Panc1 (cell line): ENCODE measurements at places on chromosomes 2 and 18.

- DNase-seq, result no peak
- peaks cover 3% of the 10 kb centered on the region; the same call in 1 of the 2 replicates for H3K36me3 ChIP-seq
- H3K4me3 ChIP-seq, result no peak overlapping the region
- H3K27me3 ChIP-seq, result no peaks in the 10 kb centered on the region
- no peak overlapping the region for H3K27ac ChIP-seq
- H3K4me1 ChIP-seq, result no peaks in the 10 kb centered on the region
Observed at GRCh38 chr2:25808006-25808383, 70.3 kb downstream of the ASXL2 start.

GRCh38 chr2:16014041-16014787, 73.9 kb downstream of the MYCN start:
- no peak overlapping the region for H3K27ac ChIP-seq
- H3K4me1 ChIP-seq, result no peaks in the 10 kb centered on the region
- H3K4me3 ChIP-seq, result no peak overlapping the region
- peaks cover 7% of the 10 kb centered on the region; the same call in 1 of the 2 replicates for H3K27me3 ChIP-seq

- no peak overlapping the region for H3K4me3 ChIP-seq
- DNase-seq, result no peak
- H3K27me3 ChIP-seq, result no peaks in the 10 kb centered on the region
- no peaks in the 10 kb centered on the region for H3K4me1 ChIP-seq
- H3K27ac ChIP-seq, result no peak overlapping the region
- H3K36me3 ChIP-seq, result no peaks in the 10 kb centered on the region
Observed at GRCh38 chr2:239288951-239289511, 111.8 kb downstream of the HDAC4 start.

DNA sequence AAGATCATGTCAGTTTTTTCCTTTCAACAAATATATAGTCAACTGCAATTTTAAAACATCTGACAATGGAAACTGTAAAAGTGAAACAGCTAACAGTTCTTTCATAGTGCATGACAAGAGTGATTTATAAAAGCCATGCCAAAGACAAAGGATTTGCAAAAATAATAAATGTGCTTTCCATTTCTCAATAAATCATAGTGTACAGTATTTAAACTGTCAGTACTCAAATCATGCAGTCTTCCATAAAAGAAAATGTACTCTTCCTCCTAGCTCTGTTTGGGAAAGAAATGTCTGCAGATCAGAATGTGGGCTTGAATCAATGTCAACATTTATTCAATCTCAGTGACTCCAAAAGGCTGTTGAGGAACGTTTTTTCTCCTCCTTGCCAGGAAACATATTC, 131.7 kb upstream of the PDE1A start:
- H3K27me3 ChIP-seq, result no peaks in the 10 kb centered on the region
- no peaks in the 10 kb centered on the region; the same call in 1 of the 2 replicates for H3K36me3 ChIP-seq
- DNase-seq, result no peak
- H3K4me3 ChIP-seq, result no peak overlapping the region

GRCh38 chr2:172927641-172928357, 147.8 kb upstream of the MAP3K20 start:
- no peak for DNase-seq
- H3K36me3 ChIP-seq, result no peaks in the 10 kb centered on the region
- peaks cover 4% of the 10 kb centered on the region; the same call in 1 of the 2 replicates for H3K4me1 ChIP-seq
- H3K27ac ChIP-seq, result no peak overlapping the region

DNA sequence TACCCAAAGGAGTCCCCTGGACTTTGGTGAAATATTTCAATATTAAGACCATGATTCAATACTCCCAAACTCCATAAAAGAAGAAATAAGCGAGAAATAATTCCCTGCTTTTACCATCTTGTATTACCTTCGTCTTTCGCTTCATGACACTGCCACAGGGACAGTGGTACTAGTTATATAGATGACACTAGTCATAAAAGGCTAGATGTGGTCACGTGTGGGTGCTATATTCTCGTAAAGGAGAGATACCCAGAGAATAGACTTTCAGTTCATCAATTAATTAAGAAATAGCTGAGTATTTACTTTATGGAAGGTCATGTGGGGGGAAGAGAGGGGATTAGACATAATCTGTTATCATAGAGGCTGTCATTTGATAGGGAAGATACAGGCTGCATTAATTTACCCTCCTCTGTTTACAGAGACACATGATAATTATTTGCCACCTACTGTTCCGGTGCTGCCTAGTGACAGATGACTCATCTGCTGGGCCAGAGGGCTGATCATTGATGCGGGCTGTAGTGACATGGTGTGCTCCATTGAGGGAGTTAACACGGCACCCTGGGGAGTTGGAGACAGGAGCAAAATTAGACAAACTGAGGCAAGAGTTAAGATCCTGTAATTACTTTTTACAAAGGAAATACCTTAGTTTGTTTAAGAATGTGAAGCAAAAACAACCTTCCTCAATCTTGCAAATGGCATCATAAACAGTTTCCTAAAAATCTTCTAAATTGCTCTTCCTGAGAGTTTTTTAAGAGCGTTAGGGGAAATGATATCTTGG, 78.2 kb upstream of the ITGB6 start:
- no peaks in the 10 kb centered on the region for H3K4me1 ChIP-seq
- no peaks in the 10 kb centered on the region for H3K27me3 ChIP-seq
- H3K36me3 ChIP-seq, result peaks cover 13% of the 10 kb centered on the region
- DNase-seq, result no peak

DNA sequence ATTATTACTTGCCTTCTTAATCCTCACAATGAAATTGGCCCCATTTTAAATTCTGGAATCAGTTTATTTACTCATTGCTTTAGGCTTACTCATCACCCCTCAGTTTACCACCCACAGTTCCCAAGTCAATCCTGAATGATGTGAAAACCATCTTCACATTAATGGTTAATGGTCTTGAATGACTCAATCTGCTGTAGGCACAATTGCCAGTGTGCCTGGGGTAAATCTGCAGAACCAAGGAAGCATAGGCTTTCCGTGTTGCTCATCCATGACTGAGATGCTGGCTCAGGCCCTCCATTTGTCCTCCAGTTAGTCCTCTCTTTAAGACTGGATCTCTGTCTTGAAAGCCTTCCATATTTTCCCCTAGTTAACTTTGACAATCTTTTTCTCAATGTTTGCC, 164.5 kb downstream of the PMAIP1 start:
- DNase-seq, result no peak
- H3K27me3 ChIP-seq, result no peaks in the 10 kb centered on the region
- no peak overlapping the region for H3K27ac ChIP-seq
- H3K36me3 ChIP-seq, result no peaks in the 10 kb centered on the region

DNA sequence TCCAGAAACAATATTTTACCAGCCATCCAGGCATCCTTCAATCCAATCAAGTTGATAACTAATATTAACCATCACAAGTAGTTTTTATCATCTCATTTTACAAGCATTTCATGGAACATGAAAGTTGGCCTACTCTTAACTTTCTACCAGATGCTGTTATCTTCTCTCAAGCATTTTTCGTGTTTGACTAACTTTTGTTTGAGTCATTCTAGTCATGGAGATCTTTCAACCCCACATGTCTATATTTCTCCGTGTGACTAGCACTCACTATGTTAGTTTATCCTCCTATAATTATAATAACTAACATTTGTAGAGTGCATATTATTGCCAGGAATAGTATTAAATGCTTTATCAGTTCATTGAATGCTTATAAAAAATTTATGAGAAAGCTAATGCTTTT, 307.0 kb upstream of the CWC22 start:
- no peak for DNase-seq
- no peaks in the 10 kb centered on the region for H3K4me1 ChIP-seq
- no peak overlapping the region for H3K4me3 ChIP-seq
- H3K36me3 ChIP-seq, result no peaks in the 10 kb centered on the region
- H3K27me3 ChIP-seq, result no peaks in the 10 kb centered on the region
